ENCODE measurements at places on chromosomes 13 and 19.
A peak's percentile ranks its signal among the peaks of the same experiment; 100 is the strongest.

GRCh38 chr13:59088716-59089115 lies 1075.0 kb downstream of the DIAPH3 start:
- no peak for DNase-seq

DNA sequence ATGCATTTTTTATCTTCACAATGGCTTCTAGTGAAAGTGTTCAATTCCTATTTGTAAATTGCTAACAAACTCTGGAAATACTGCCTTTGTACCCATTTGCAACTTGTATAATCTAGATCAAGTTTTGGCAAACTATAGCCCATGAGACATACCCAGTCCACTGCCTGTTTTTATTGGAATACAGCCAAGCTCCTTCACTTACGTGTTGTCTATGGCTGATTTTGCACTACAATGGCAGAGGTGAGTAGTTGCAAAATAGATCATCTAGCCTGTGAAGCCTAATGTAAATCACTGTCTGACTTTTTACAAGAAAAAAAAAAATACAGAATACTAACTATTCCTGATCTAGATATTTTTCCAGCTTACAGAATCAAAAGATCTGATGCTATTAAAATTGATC lies 37.1 kb downstream of the DZIP1 start:
- no peak for DNase-seq

DNA sequence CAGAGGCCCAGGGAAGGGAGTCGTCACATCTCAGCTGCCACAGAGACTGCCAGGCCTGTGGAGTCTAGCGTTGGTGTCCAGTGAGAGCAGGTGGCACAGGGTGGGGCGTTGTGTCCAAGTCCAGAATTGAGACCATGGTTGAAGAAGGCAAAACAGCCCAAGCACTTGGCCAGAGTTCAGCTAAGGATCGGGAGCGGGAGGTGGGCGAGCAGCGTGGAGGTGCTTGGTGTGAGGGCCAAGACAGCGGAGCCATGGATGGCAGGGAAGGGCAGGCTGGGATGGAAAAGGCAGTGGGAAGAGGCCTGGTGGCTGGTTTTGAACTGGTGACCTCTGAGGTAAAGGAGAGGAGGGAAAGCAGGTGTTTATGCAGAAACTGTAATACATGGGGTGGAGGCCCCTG lies 8.0 kb downstream of the IGFLR1 start:
- no peak for DNase-seq

DNA sequence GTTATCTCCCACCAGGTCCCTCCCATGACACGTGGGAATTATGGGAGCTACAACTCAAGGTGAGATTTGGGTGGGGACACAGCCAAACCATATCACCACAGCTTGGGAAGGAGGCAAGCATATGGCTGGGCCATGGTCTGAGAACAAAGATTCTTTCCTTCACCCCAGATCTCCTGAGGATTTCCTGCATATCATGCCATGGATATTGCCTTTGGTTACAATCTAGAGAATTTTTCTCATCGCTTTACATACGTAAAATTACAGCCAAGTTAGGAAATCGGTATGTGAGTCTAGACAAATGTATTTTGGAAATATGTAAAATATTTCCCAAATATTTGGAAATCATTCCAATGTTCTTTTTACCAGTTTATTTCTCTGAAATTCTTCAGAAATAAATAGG lies 398.3 kb downstream of the RFC3 start:
- no peak for DNase-seq

DNA sequence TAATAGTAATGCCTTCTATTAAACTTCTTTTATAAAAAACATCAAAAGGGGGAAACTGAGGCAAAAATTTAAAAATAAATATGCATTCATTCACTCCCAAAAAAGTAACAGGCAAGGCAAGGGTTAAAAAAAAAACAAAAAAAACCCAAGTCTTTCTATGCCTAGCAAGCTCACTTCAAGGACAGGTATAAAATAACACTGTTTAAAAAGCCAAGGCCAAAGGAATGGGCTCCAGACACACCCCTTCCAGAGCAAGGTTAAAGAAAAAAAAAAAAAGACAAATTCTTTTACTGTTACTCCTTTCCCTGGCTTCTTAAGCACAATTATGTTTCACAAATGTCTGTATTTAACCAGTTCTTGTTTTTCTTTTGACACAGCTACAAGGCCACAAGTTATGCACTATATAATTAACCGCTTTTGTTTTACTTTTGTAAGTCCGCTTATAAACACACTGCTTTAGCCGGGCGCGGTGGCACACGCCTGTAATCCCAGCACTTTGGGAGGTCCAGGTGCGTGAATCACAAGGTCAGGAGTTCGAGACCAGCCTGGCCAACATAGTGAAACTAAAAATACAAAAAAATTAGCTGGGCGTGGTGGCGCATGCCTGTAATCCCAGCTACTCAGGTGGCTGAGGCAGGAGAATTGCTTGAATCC lies 3.6 kb downstream of the SIGLEC11 start:
- DNase-seq, result no peak

GRCh38 chr13:29067306-29067945 lies 247.3 kb downstream of the MTUS2 start:
- DNase-seq, result no peak

DNA sequence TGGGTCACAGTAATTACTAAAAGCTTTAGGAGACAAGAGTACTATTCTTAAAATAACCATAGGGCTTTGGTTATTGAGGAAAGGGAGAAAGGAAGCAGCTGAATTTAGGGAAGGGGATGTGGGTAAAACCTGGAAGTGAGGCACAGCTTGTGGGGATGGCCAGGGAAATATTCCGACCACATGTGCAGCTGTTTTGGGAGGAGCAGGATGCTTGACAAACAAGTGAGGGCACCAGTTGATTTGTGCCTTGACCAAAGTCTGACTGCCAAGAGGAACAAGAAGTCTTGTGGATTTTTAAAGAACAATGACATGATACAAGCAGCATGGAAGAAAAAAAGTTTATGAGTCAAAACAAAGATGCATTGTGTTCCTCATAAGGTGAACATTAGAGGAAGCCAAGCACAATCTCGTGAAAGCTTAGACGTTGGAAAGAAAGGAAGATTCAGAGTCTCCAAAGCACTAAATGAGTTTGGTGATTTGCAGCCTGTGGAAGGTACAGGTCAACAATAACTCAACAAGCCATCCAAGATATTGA lies 108.5 kb upstream of the GPC6 start:
- DNase-seq, result no peak

GRCh38 chr19:28727480-28728159 lies 485.3 kb downstream of the UQCRFS1 start:
- DNase-seq, result peak; percentile 44

GRCh38 chr19:45969676-45970075 lies 4.0 kb downstream of the NOVA2 start:
- DNase-seq, result no peak

Measured in renal cortex interstitium (tissue), 15 donors.